Activated naive CD4-positive, alpha-beta T cell treated with anti-CD3 and anti-CD28 coated beads, Interleukin-2, amount 50 U/mL, for 72 hours (primary cell): ENCODE measurements at places on chromosomes 4 and X. TPM values are rescaled to one million over a fixed set of nuclear protein-coding genes. Genes with fewer than 3 reads are reported as not detected.

- DNase-seq = no peak
Measured at GRCh38 chr4:2714061-2714770, 41.9 kb downstream of the TNIP2 start.

GRCh38 chr4:1227816-1228215, 21.1 kb downstream of the CTBP1 start:
- DNase-seq = no peak

The NKX3-2 gene
- total RNA-seq = not detected

The NDST3 gene
- total RNA-seq = not detected

DNA sequence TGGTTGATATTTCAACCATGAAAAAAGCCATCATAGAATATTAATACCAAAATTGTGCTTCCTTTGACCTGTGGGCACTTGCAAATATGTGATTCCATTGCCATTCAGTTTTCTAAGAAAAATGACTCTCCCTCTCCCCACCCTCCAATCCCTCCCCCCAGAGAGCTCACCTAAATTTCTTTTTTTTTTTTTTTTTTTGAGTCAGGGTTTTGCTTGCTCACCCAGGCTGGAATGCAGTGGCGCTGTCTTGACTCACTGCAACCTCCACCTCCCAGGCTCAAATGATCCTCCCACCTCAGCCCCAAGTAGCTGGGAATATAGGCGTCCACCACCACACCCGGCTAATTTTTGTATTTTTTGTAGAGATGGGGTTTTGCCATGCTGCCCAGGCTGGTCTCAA, 47.0 kb downstream of the SNX25 start:
- no peak for DNase-seq

The XK gene
- not detected for total RNA-seq
